Right hindlimb (tissue), 1 donor: ENCODE measurements at places on chromosomes 1 and 21.

DNA sequence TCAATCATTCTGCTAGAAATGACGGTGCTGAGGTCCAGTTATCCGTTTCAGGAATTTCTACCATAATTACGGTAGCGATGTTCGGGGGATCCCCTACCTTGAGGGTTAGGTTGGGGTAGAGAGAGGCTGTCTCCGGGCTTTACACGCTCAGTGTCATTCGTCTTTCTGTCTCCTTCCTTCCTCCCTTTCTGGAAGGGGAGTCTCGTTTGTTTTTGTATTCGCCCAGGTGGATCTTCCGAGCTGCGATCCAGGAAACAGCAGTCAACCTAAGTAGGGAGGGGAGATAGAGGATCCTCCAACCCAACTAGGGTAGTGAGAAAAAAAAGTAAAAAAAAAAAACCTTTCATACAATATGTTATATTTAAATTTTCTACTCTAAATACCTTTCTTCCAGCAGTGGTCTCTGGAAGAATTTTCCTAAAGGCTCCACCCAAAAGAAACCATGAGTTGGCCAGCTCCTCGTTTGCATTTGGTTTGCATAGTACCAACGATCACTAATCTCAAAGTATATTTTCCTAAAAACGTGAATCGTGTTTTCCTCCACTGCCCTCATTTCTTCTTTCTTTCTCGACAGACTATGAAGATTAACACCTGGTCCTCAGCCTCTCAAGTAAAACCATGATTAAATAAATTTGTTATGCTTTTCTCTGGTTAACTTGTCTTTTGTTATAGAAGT is 611 bp upstream of the PIK3C2B start:
- no peak for DNase-seq

DNA sequence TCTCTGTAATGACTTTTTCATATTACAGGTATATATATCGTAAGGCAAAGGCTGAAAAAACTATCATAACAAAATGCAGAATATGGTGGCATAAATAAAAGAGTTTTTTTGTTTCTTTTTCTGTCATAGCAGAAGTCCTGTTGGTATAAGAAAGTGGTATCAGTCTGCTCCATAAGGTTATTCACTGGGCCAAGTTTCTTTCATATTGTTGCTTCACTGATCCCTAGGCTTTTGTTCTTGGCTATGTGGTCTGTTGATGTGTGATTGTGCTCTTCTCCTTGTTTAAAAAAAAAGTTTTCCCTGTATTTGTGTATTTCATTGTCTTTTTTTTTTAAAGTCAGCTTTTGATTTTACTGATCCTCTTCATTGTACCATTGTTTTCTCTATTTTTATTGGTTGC is 26.0 kb downstream of the PTBP2 start:
- no peak for DNase-seq

GRCh38 chr1:64293820-64294219 is 90.4 kb downstream of the UBE2U start:
- no peak for DNase-seq

- DNase-seq: no peak
Measured at GRCh38 chr1:161502641-161503393, 2.4 kb upstream of the FCGR2A start.

DNA sequence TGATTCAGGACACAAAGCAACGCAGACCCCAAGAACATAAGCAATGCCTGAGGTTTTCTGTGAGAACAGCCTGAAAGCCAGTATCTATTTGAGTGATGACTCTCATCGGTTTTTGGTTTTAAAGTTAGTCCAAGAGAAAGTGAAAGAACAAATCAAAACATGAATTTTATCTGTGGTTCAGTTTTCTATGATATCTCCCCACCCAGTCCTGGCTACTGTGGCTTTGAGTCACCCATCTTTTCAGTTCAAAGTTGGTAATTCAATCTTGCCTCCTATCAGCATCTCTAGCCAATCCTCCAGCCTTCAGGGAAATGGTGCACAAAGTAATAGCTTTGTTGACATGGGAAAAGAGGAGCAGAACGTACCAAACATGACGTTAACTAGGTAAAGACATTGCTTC is 40.5 kb upstream of the KRTAP19-8 start:
- DNase-seq: no peak

DNA sequence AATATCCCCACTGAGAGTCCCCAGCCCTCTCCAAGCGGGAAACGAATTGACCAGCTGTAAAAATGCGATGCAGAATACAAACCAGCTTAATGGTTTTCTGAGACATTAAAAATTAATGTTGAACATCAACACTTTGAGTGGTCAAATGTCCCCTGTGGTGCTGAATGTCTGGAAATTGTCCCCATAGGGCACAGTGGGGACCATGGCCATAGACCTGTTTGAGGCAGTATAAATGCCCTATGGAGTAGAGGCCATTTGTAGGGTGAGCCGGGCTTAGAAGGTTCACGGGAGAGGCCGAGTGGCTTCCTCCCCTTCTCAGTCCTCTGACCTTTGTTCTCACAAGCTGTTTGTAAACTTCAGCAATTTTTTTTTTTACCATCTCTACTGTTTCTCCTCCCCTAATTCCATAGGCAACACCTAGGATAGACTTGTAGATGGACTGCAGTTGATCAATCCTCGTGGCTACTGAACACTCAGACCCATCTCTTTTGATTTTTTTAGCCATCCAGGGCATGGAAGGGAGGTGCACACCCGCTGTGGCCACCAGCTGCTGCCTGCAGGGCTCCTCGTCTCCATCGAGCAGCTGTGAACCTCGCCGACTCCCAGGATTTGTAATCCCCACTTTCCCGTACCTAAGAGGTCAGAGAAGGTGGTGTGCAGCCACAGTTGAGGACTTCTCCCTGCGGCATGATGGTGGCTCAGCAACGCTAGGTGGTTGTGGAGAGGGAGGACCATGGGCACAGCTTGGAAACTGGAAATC is 41.0 kb downstream of the KAZN start:
- no peak for DNase-seq

- DNase-seq: no peak
Measured at GRCh38 chr1:185813401-185813979, 79.3 kb downstream of the HMCN1 start.

DNA sequence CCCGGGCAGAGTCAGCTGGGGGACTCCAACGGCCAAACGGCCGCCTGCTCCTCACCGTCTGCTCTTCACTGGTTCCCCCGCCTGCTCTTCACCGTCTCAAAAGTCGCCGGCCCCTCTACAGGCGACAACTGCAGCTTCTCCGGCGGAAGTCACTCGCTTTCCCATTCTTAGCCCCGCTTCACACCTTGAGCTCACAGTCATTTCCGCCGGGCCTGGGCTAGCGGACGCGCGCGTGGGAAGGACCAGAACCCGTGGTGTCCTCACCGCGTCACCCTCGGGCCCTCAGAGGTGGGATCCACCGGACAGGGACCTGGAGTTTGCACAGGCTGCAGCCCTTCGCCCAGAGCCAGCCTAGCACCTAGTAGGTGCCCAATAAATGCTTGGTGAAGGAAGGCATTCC is 27.9 kb upstream of the HJV start:
- no peak for DNase-seq

- no peak for DNase-seq
Measured at GRCh38 chr21:17779980-17780379, 39.2 kb downstream of the C21orf91 start.

DNA sequence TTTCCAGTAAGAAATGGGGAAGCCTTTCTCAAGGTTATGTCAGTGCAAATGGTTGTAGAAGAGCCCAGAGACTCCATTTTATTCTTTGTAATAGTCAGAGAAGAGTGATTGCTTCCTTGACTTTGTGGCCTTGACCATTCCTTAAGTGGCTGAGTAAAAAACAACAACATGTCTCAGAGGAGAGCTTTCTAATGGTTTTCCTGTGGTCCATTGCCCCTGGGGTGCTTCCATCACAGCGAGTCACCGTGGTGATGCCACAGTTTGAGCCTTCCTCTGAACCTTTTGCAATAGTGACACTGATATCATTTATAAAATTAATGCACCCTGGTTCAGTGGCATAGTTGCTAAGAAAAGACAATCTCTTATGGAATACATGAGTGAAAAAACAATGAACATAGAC is 38.6 kb downstream of the PAPPA2 start:
- no peak for DNase-seq

GRCh38 chr1:4549930-4550329 is 104.5 kb upstream of the AJAP1 start:
- DNase-seq: no peak

- no peak for DNase-seq
Measured at GRCh38 chr1:198912046-198912445, 273.2 kb downstream of the PTPRC start.

- DNase-seq: no peak
Measured at GRCh38 chr1:118812555-118812954, 175.6 kb downstream of the TBX15 start.

- DNase-seq: no peak
Measured at GRCh38 chr1:21292503-21292983, 2.3 kb upstream of the ECE1 start.
